Upper lobe of left lung (tissue), 6 donors: ENCODE measurements at places on chromosomes 11 and 22. TPM values are rescaled to one million over a fixed set of nuclear protein-coding genes. Genes with fewer than 3 reads are reported as not detected.

- H3K4me1 ChIP-seq = no peaks in the 10 kb centered on the region
- DNase-seq = no peak
- H3K27me3 ChIP-seq = no peaks in the 10 kb centered on the region
- no peak overlapping the region for H3K4me3 ChIP-seq
Measured at GRCh38 chr11:75792127-75792731, 22.8 kb upstream of the UVRAG start.

GRCh38 chr22:49589301-49589700 is 238.4 kb downstream of the BRD1 start:
- no peaks in the 10 kb centered on the region for H3K27me3 ChIP-seq
- peak overlapping the region; percentile 27 for H3K27ac ChIP-seq
- H3K4me1 ChIP-seq = no peaks in the 10 kb centered on the region
- no peak overlapping the region for H3K4me3 ChIP-seq
- no peaks in the 10 kb centered on the region for H3K36me3 ChIP-seq

DNA sequence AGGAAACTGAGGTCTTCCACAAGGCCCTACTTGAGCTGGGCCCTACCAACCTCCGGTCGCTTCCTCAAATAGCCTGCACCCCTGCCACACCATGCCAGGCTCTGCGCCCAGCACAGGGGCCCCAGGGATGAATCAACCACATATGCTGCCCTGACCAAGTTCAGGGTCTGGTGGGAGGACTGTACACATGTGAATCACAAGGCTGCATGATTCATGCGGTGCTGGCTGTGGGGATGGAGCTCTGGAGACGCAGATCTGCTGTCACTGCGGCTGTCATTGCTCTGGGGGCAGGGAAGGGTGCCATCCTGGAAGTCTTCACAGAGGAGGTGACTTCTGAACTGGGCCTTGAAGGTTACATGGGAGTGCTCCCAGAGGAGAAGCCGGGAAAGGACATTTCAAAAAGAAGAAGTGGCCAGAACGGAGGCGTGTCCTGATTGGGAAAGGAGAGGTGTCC is 21.5 kb downstream of the CYTH4 start:
- H3K27me3 ChIP-seq = no peaks in the 10 kb centered on the region
- peaks cover 50% of the 10 kb centered on the region for H3K4me1 ChIP-seq
- H3K27ac ChIP-seq = peak overlapping the region; percentile 87
- H3K36me3 ChIP-seq = no peaks in the 10 kb centered on the region
- peak; percentile 80 for DNase-seq
- H3K4me3 ChIP-seq = no peak overlapping the region

- H3K36me3 ChIP-seq = peaks cover 69% of the 10 kb centered on the region
- H3K27ac ChIP-seq = no peak overlapping the region
- peak; percentile 16 for DNase-seq
- no peak overlapping the region for H3K4me3 ChIP-seq
- no peaks in the 10 kb centered on the region for H3K27me3 ChIP-seq
- H3K4me1 ChIP-seq = peaks cover 28% of the 10 kb centered on the region
Measured at GRCh38 chr11:128462189-128462588, 125.2 kb downstream of the ETS1 start.

DNA sequence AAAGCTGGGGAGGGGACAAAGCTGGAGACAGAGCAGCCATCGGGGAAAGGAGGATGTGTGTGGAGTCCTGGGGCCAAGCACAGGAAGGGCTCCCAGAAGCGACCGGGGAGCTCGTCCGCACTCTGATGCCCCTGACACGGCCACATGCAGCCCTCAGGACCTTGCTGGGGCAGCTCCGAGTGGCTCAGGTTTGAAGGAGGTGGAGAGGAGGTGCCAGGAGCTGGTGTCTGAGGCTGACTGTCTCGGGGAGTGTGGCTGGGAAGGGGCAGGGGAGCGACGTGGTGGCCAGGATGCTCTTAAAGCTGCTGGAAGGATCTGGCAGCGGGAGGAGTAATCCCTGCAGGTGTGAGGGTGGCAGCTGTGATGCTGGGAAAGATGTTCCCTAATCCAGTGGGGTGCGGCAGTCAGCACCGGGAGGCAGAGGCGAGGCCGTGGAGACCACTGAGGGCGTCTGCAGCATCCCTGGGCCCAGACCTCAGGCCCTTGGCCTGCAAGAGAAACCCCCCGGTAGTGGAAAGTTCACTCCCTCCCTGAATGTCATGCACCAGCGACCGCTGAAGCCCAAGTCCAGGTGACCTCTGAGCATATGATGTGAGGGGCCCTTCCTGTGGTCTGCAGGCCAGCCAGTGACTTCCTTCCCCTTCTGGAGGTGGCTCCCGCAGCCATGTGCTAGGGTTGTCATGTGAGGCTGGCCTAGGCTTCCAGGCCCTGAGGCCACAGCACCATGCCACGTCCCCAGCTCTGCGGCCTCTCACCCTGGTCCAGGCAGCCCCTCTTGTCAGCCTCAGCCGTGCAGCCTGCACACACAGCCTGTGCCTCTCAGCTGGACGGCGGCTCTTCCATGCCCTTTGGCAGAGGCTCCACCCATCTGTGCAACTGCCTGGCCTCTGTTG is 17.2 kb upstream of the CTSD start:
- no peak overlapping the region for H3K4me3 ChIP-seq
- H3K27me3 ChIP-seq = no peaks in the 10 kb centered on the region
- H3K27ac ChIP-seq = peak overlapping the region; percentile 80
- H3K36me3 ChIP-seq = no peaks in the 10 kb centered on the region

GRCh38 chr22:29245626-29246385 is 22.0 kb downstream of the RHBDD3 start:
- H3K4me3 ChIP-seq = no peak overlapping the region
- peak; percentile 76 for DNase-seq
- no peaks in the 10 kb centered on the region for H3K36me3 ChIP-seq

- H3K27me3 ChIP-seq = no peaks in the 10 kb centered on the region
- H3K27ac ChIP-seq = no peak overlapping the region
- H3K36me3 ChIP-seq = no peaks in the 10 kb centered on the region
Measured at GRCh38 chr11:14414470-14415461, 55.8 kb upstream of the RRAS2 start.

LDLRAD3 gene
- total RNA-seq = 16.8 TPM

OR5B21 gene
- not detected for total RNA-seq
